ENCODE measurements at places on chromosomes 16 and 17.

DNA sequence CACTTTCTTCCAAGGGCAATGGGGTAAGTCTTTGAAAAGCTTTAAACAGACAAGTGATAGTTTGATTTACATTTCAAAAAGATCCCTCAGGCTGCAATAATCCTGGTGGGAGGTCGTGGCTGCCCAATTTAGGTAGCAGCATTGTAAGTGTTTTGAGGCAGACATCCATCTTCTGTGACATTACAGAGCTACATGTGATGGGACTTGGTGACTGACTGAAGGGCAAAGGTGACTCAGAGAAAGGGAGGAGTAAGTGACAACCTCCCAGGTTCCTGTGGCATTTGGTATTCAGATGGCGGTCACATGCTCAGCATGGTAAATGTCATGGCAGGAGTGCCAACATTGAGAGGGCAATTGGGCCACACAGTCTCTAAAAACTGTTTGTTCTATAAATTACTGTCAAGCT, 26.5 kb downstream of the STAT3 start:
- no peak for DNase-seq

GRCh38 chr16:88349153-88349902, 33.4 kb upstream of the ZNF469 start:
- DNase-seq: no peak

DNA sequence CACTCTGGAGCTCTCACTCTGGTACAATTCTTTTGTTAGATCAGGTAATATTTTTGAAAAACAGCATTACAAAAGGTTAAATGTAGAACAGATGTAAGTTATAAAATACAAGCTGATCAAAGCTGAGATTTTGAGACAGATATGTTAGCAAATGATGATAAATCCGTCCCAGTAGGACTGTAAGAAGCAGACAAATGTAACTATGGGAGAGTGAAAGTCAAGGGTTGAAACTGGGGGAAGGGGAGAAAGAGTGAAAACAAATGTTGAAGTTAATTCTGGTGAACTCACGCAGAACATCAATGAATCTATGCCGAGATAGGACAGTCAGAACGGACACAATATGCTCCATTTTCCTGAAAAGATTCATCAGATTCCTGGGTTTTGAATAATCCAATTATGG, 298.9 kb upstream of the IRX5 start:
- DNase-seq: no peak

- no peak for DNase-seq
Measured at GRCh38 chr16:72985148-72985941, 62.6 kb downstream of the ZFHX3 start.

DNA sequence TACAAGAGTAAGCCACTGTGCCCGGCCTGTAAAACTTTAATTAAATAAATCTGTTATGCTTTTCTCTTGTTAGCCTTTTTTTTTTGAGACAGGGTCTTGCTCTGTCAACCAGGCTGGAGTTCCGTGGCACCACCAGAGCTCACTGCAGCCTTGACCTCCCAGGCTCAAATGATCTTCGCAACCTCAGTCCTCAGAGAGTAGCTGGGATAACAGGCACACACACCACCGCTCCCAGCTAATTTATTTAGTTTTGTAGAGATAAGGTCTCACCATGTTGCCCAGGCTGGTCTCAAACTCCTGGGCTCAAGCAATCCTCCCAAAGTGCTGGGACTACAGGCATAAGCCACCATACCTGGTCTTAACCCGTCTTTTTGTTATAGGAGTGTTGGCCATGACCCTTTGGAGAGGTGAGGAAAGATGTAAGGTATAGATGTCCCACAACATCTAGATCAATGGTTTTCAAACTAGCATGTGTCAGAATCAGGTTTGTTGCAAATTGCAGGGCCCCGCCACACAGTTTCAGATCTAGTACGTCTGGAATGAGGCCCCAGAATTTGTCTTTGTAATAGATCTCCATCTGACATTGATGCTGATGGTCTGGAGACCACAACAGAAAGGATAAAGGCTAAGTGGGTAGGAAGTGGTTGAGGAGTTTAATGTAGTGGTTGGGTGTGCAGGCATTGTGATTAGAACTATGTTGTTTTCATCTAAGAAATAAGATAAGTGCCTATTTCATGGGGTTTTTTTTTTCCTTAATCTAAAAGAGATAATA, 4.3 kb upstream of the GGA2 start:
- DNase-seq: no peak
